ENCODE measurements at places on chromosomes 16 and 17. TPM values are rescaled to one million over a fixed set of nuclear protein-coding genes. Genes with fewer than 3 reads are reported as not detected.

The CNGB1 gene
- not detected for total RNA-seq

The PDILT gene
- not detected for total RNA-seq

The ENPP7 gene
- total RNA-seq: 0.26 TPM

The SEPTIN1 gene
- total RNA-seq: 2.3 TPM

The ACBD4 gene
- total RNA-seq: 10.9 TPM

The CHST4 gene
- total RNA-seq: 0.26 TPM

The CDYL2 gene
- 24.0 TPM for total RNA-seq

The NUPR1 gene
- total RNA-seq: 116 TPM

The SLC13A2 gene
- 0.10 TPM for total RNA-seq

The KRTAP1-5 gene
- total RNA-seq: not detected

The CCL4 gene
- 25.3 TPM for total RNA-seq

The C16orf95 gene
- 5.3 TPM for total RNA-seq

The OR1A2 gene
- not detected for total RNA-seq

The SOX9 gene
- 2.2 TPM for total RNA-seq

The CCL2 gene
- 276 TPM for total RNA-seq

The ORC6 gene
- total RNA-seq: 1.1 TPM

The KRT12 gene
- not detected for total RNA-seq

The ADAP2 gene
- total RNA-seq: 43.2 TPM

The ACSM2A gene
- not detected for total RNA-seq

The TBC1D28 gene
- not detected for total RNA-seq

The FBF1 gene
- total RNA-seq: 5.5 TPM

The CDR2 gene
- 24.8 TPM for total RNA-seq

The KRT33B gene
- not detected for total RNA-seq

The KRT23 gene
- 0.80 TPM for total RNA-seq

The MAF gene
- 100 TPM for total RNA-seq

The RCVRN gene
- 0.67 TPM for total RNA-seq

The KRTAP2-1 gene
- total RNA-seq: not detected

The SEPTIN12 gene
- not detected for total RNA-seq

The CPNE7 gene
- 1.3 TPM for total RNA-seq

The TMEM98 gene
- 19.2 TPM for total RNA-seq

The SNX11 gene
- 20.7 TPM for total RNA-seq

The GNAO1 gene
- 3.0 TPM for total RNA-seq

The DGKE gene
- 7.3 TPM for total RNA-seq

The TRIM16 gene
- 37.1 TPM for total RNA-seq

The RPL26 gene
- total RNA-seq: 1,206 TPM

The SCIMP gene
- total RNA-seq: 7.6 TPM
